ENCODE measurements at places on chromosomes 7 and 10.

DNA sequence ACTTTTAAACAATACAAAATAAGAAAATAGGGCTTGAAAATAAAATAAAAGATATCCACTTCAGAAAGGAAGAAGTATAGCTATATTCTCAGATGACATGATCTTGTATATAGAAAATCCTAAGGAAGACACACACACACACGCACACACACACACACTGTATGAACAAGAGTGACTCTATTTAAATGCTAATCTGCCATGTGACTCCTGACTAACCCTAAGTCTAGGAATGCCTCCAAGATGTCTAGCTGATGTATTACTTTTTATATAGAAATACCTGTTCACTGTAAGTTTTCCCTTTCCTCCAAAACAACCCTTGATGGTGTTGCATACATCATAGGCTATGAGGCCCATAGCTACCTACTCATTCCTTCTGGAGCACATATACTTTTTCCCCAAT, 173.1 kb upstream of the LRRTM3 start:
- DNase-seq = no peak

DNA sequence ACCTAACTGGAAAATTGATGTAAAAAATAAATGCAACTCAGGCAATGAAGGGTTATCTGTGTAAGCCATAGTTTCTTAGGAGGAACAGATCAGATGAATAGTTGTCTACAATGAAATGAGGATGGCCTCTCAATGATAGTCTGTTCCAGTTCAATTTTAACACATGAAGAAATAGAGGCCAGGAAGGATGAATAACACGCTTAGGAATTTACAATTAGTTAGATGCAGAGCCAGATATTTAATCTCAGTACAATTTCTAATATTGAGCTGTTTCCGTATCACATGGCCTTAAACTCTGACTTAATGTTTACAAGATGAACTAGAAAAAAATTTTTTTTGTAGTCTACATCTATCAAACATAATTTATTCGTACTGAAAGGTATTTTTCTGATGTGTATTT, 176.6 kb downstream of the GALNT11 start:
- DNase-seq = no peak

DNA sequence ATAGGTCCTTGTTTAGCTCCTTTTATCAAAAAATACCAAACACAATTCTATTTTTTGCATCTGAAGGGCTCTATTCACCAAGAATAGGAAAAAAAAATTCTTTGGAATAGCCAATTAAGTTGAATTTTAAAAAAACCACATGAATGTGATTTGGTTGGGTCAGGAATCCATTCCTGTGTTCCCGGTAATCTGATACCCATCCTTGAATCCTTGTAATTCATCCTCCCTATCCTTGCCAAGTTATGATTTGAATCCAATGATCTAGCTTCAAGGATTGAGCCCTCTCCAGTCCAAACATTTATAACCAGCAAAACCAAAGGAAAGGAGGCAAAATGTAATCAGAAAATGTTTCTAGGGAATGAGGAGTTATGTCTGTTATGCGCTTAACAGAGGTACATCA, 86.6 kb downstream of the CFAP58 start:
- no peak for DNase-seq

DNA sequence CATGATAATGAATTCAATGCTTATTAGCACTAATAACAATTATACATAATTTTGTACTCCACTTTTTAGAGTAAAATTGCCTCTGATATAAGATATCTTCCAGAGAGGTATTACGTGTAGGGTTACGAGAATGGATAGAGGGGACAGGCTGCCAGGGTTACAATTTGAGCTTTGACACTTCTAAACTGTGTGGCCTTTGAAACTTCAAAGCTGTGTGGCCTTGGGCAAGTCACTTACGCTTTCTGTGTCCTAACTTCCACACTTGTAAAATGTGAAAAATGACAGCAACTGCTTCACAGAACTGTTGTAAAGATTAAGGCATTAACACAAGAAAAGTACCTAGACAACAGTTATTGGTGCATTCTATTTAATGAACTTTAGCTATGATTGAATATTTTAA, 259.5 kb upstream of the SLC26A5 start:
- no peak for DNase-seq

DNA sequence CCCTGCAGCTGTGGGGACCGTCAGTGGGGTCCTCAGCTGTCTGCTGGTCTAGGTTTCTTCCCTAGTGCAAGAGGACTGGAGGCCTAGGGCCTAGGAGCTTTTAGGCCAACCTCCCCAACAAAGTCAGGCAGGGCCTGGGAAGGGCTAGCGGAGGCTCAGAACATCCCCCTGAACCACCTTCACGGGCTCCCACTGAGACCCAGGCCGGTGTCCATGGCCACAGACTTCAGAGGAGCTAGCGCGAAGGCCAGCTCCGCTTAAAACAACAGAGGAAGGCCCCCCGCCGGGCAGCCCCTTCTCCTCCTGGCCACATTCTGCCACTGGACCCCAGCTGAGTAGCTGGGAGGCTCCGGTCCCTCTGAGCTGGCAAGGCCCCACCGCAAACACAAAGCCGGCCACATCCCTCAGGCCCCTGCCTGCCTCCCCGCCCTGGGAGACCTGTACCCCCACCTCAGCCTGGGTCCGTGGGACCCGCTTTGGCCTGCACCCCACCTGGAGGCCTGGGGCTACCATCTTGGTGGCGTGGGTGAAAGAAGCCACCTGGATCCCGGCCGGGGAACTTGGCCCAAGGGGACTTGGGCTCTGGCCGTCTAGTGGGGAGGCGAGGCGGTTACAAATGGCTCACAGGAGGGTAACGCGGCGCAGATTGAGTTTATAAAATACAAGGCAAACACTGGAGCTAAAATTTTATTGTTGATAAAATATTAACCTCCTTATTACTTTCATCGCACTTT, 5.4 kb upstream of the UNCX start:
- no peak for DNase-seq

- DNase-seq = no peak
Observed at GRCh38 chr7:106283501-106283830, 1.3 kb downstream of the NAMPT start.

GRCh38 chr7:2873686-2874551, 29.8 kb upstream of the GNA12 start:
- DNase-seq = no peak

DNA sequence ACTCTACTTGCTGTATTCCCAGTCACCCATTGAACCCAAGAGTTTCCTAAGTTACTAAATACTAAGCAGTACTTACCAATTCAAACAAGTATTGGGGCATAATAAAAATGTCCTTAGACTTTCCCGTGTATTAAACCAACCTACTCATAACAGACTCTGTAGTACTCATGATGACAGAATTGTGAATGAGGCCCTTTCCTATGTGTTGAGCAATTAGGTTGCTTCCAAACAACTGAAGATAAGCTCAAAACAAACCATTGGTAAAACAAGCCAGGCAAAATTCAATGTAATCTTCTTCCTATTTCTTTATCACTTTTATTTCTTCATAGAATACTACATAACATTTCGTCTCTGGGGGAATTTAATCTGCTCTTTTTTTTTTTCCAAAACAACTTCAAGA, 106.5 kb upstream of the ANK3 start:
- DNase-seq = no peak

DNA sequence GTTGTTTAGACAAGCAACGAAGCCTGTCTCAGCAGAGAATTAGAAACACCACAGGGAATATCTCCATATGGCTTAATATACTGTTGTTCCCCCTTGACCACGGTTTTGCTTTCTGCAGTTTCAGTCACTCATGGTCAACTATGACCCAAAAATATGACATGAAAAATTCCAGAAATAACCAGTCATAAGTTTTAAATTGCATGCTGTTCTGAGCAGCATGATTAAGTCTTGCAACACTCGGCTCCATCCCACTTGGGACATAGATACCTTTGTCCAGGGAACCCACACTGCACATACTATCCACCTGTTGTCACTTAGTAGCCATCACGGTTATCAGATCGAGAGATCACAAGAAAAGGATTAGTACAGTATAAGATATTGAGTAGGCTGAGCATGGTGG, 60.7 kb upstream of the FOXK1 start:
- DNase-seq = no peak

DNA sequence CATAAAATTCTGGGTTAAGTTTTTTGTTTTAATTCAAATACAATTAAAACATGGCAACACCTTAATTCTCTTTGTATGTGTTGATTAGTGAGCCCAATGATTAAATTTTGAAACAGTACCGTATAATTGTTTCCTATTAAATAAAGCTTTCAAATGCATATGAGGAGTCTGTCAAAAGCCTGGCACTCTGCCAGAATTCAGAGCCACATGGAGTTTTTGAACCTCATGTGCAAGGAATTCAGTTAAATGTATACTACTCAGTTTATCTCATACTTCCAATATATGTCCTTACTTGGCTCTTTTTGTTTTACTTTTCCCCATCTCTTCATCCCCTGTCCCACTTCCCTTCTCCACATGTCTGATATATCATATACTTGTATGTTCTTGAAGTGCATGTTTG, 165.6 kb upstream of the FAM3C start:
- DNase-seq = no peak

DNA sequence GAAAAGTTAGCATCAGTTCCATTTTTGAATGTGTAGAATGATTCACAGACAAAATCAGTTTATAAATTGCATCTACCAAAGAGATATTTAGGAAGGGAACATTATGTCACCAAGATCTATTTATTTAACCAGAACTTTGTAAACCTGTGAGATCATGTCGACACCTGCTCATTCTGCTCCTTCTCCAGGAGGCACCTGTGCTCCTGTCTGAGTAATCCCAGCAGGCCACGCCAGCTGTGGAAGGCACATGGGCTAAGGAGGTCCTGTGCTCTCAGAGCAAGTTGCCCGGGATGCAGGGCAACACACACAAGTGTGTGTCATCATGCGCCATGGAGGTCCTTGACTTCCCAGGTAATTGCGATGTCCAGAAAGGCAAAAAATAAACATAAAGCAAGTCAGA, 45.5 kb upstream of the ADARB2 start:
- DNase-seq = no peak

DNA sequence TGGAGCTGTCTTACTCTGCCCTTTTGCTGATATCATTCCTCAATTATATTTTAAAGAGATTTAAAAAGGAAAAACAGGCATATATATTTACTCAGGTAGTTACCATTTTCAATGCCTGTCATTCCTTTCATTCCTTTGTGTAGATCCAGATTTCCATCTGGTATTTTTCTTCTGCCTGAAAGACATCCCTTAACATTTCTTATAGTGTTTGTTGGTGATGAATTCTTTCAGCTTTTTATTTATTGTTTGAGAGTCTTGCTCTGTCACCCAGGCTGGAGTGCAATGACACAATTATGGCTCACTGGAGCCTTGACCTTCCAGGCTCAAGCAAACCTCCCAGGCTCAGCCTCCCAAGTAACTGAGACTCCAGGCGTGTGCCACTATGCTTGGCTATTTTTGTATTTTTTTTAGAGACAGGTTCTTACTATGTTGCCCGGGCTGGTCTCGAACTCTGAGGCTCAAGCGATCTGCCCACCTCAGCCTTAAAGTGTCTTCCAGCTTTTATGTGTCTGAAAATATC, 5.6 kb upstream of the POM121 start:
- no peak for DNase-seq

- no peak for DNase-seq
Observed at GRCh38 chr10:101639141-101639900, 51.2 kb downstream of the DPCD start.

- no peak for DNase-seq
Observed at GRCh38 chr7:92717993-92718716, 118.2 kb downstream of the CDK6 start.

GRCh38 chr7:158557441-158557755, 30.2 kb downstream of the PTPRN2 start:
- DNase-seq = no peak

GRCh38 chr7:27576360-27576944, 86.2 kb downstream of the HIBADH start:
- no peak for DNase-seq

DNA sequence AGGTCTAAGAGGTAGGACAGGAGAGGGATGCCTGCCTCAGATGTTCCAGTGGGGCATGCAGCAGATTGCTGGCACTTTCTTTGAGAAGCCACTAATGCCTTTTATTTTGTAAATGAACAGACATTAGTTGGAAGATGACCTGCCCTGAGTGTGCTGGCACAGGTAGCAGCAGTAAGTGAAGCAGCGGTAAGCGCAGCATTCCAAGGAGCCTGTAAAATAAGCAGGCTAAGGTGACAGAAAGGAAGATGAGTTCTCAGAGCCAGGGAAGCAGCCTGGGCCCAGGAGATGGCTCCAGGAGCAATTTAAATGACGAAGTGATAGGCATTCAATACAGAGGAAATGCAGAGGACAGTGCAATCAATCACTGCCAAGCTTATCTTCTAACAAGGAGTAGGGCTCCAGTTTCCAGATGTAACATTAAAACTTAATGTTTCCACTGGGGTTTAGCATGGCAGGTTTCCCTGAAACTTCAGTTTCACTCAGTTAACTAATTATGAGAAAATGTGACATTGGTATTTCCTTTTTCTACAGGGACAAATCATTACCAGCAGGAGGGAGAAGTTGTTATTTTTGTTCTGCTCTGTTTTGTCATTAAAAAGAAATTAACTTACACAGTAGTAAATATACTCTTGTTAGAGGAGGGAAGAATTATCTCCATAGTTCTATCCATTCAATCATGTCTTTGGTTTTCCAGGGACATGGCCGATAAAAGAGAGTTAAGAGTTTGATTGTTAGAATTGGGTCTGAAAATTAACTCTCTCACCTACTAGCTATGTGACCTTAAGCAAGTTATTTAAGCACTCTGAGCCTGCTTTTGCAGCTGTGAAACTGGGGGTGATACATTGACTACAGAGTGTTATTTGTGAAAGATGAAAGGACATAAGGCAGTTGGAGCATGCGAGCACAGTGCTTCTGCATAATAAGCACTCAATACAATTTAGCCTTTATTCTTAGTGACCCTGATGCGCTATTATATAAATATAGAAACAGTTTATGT, 96.6 kb upstream of the PTN start:
- DNase-seq = no peak

- DNase-seq = no peak
Observed at GRCh38 chr7:101816595-101817470, 593 bp upstream of the CUX1 start.

Measured in cortex of kidney (tissue), 1 donor.